ENCODE measurements at places on chromosomes 1 and 21.

GRCh38 chr1:154791292-154792166 lies 78.6 kb downstream of the KCNN3 start:
- H3K27me3 ChIP-seq = no peaks in the 10 kb centered on the region
- H3K36me3 ChIP-seq = no peaks in the 10 kb centered on the region
- H3K4me1 ChIP-seq = peaks cover 4% of the 10 kb centered on the region
- no peak overlapping the region for H3K4me3 ChIP-seq

- no peaks in the 10 kb centered on the region for H3K36me3 ChIP-seq
- no peak overlapping the region for H3K4me3 ChIP-seq
- no peaks in the 10 kb centered on the region for H3K4me1 ChIP-seq
Observed at GRCh38 chr1:104468282-104468681, 718.6 kb downstream of the AMY1C start.

DNA sequence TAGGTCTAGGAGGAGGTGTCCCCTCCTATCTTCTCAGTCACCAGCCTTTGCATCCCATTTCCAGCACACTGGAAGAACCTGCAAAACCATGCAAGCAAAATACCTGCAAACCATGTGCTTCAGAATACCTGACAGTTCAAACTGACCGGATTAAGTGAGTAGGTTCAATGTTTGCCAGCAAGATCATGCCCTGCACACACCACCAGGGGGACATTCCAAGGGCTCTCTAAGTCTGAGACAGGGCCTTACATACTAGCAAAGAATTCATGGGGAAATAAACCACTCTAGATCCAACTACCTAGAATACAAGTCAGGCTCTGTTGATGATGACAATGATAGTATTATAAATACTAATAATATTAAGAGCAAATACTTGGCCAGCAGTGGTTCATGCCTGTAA lies 27.6 kb downstream of the INPP5B start:
- no peak for DNase-seq
- H3K27ac ChIP-seq = no peak overlapping the region
- H3K27me3 ChIP-seq = no peaks in the 10 kb centered on the region
- no peaks in the 10 kb centered on the region for H3K36me3 ChIP-seq
- H3K4me1 ChIP-seq = no peaks in the 10 kb centered on the region

GRCh38 chr1:172931761-172932160 lies 119.0 kb downstream of the TNFSF18 start:
- no peak overlapping the region for H3K27ac ChIP-seq
- no peaks in the 10 kb centered on the region for H3K36me3 ChIP-seq
- no peak overlapping the region for H3K4me3 ChIP-seq
- H3K27me3 ChIP-seq = no peaks in the 10 kb centered on the region
- DNase-seq = no peak

DNA sequence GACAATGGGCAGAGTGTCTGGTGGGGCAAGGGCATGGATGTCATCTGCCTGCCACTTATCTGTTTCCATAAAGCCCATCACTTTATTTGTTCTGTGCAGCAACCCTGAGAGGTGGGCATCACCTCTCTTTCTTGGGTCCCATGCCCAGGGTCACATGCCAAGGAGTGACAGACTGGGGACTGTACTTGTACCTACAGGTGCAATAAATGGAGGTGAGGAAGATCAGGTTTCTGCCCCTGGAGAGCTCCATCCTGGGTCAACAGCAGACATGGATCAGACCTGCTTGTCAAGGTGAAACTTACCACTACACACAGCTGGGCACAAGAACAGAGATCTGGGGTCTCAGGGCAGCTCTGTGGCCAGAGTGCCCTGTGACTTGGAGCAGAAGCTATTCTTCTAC lies 18.4 kb upstream of the PRDM16 start:
- no peaks in the 10 kb centered on the region for H3K27me3 ChIP-seq
- H3K4me3 ChIP-seq = no peak overlapping the region
- no peaks in the 10 kb centered on the region for H3K4me1 ChIP-seq
- H3K36me3 ChIP-seq = no peaks in the 10 kb centered on the region
- H3K27ac ChIP-seq = no peak overlapping the region

GRCh38 chr1:98991127-98992012 lies 13.3 kb downstream of the PLPPR5 start:
- no peak overlapping the region for H3K27ac ChIP-seq
- no peaks in the 10 kb centered on the region for H3K4me1 ChIP-seq
- DNase-seq = no peak
- no peaks in the 10 kb centered on the region for H3K36me3 ChIP-seq
- H3K4me3 ChIP-seq = no peak overlapping the region

DNA sequence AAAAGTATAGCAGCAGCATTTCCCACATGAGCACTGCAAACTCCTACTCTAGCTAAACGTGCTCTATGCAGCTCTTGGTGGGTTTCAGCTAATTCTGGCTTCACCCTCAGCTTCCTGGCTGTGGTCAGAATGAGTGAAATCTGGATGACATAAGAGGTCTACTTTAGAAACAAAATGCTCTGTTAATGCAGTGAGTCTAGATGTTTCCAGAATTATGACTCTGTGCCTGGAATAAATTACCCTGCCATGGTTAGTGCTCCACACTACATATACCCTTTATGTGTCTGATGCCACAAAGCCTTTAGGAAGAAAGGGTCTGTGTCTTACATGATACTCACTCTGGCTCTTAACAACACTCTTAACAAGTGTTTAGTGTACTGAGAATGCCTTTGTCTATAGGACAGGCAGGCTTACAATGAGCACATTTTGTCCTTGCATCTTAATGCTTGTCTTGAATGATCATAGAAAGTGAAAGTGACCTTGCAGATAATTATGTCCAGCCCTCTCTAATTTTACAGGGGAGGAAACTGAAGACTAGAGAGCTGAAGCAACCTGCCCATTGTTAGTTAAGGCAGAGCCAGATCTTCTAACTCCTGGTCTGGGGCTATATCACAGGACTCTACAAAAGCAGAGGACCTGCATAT lies 9.2 kb downstream of the S100A10 start:
- H3K27me3 ChIP-seq = no peaks in the 10 kb centered on the region
- H3K27ac ChIP-seq = no peak overlapping the region
- H3K4me1 ChIP-seq = peaks cover 70% of the 10 kb centered on the region
- no peak overlapping the region for H3K4me3 ChIP-seq
- H3K36me3 ChIP-seq = peaks cover 3% of the 10 kb centered on the region

GRCh38 chr1:228996281-228996680 lies 261.0 kb downstream of the RHOU start:
- no peaks in the 10 kb centered on the region for H3K27me3 ChIP-seq
- DNase-seq = peak; percentile 81
- no peak overlapping the region for H3K4me3 ChIP-seq
- H3K27ac ChIP-seq = no peak overlapping the region
- no peaks in the 10 kb centered on the region for H3K4me1 ChIP-seq

DNA sequence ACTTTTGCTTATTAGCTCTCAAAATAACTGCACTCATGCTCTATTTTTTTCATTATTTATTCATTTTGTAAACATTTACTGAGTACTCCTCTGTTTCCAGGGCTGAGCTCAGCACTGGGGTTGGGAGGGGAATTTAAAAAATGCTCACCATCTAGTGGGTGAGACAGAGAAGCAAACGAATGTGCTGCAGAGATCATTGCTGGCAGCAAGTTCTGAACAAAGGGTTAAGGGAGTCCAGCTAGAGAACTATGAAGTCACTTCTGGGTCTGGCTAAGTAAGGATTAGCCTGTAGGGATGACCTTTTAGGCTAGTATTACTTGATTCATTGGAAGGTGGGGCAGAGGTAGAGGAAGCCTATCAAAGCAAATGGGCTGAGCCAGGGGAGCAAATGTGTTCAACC lies 99.1 kb upstream of the ZNF644 start:
- no peaks in the 10 kb centered on the region for H3K36me3 ChIP-seq
- H3K27me3 ChIP-seq = no peaks in the 10 kb centered on the region
- H3K27ac ChIP-seq = no peak overlapping the region

GRCh38 chr1:81950037-81950436 lies 149.3 kb downstream of the ADGRL2 start:
- H3K4me1 ChIP-seq = peaks cover 7% of the 10 kb centered on the region
- H3K27ac ChIP-seq = no peak overlapping the region
- H3K4me3 ChIP-seq = no peak overlapping the region
- no peaks in the 10 kb centered on the region for H3K36me3 ChIP-seq

DNA sequence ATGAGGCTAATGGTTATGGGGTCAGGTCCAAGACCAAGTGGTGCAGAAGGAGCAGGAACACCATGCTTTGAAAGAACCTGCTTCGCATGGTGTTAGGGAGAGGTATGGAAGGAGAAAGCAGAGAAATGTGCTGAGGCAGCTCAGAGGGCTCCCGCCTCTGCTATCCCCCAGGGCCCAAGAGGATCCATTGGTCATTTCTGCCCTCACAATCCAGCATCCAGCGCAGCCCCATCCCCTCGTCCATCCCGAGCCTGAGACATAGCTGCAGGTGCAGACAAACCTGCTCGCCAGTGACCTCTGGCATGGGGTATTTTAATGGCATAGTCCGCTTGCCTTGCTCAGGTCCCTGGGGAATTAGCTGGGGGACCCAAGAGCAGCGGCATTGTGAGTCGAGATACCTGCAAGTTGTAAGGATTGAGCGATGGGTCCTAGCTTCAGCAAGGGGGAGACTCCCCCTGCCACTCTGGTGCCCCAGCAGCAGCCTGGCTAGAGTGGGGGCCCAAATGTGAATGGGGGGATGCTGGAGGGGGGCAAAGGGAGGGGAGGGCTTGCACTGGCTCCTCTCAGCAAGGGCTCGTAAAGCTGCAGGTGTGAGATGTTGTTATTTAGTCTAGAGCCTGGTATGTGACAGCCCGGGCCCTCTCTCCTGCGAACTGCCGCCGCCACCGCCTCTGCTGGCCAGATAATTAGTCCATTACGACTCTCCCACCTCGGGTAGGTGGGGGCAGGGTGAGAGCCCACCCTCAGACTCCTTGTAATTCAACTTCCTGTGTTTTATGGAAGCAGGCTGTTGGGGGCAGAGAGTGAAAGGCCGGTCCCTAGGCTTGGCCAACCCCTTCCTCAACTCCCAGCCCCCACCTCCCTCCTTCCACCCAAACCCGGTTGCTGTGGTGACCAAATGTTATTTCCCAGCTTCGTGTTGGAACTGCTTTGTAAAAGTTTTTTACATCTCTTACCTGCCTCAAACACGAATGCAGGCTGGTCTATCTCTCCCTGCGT lies 118.8 kb downstream of the RNF220 start:
- H3K27ac ChIP-seq = no peak overlapping the region
- peak overlapping the region; percentile 15 for H3K4me3 ChIP-seq
- DNase-seq = no peak
- no peaks in the 10 kb centered on the region for H3K36me3 ChIP-seq

- H3K27me3 ChIP-seq = no peaks in the 10 kb centered on the region
- H3K4me3 ChIP-seq = no peak overlapping the region
- no peak overlapping the region for H3K27ac ChIP-seq
- H3K36me3 ChIP-seq = no peaks in the 10 kb centered on the region
- H3K4me1 ChIP-seq = no peaks in the 10 kb centered on the region
Observed at GRCh38 chr1:169326956-169327268, 40.7 kb downstream of the NME7 start.

DNA sequence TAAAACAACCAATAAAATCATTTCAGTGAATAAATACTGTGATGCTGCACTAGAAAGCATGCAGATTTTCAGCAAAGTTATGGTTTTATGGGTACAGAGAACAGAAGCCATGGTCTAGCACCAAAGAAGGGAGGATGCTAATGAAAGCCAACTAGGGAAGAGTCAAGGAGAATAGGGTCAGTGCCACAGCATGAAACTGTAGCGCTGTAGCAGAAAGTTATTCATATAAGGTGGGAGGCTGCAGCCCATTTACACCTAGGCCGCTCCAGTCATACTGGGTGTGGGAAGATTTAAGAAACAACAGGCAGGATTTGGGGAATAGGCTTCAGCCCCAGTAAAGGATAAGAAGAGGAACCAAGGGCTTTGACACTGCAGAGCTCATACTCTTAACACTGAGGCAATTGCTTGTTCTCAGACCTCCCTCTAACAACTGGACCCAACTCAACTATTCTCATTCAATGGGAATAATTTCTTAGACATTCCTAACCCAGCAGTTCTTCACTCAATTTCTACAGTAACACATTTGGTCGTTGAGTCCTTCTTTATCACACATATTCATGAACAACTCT lies 4.4 kb downstream of the IFI16 start:
- DNase-seq = no peak
- peak overlapping the region; percentile 85 for H3K27ac ChIP-seq
- H3K27me3 ChIP-seq = no peaks in the 10 kb centered on the region
- peaks cover 80% of the 10 kb centered on the region for H3K4me1 ChIP-seq
- H3K36me3 ChIP-seq = no peaks in the 10 kb centered on the region

DNA sequence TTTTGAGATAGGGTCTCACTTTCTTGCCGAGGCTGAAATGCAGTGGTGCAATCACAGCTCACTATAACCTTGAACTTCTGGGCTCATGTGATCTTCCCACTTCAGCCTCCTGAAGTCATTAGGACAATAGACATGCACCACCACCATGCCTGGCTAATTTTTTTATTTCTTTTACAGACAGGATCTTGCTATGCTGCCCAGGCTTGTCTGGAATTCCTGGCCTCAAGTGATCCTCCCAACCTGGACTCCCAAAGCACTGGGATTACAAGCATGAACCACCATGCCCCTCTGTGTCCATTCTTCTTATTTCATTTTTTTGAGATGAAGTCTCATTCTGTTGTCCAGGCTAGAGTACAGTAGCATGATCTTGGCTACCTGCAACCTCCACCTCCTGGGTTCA lies 12.0 kb upstream of the KLHL20 start:
- H3K36me3 ChIP-seq = no peaks in the 10 kb centered on the region
- DNase-seq = no peak
- H3K4me1 ChIP-seq = no peaks in the 10 kb centered on the region
- no peak overlapping the region for H3K27ac ChIP-seq
- H3K27me3 ChIP-seq = no peaks in the 10 kb centered on the region

DNA sequence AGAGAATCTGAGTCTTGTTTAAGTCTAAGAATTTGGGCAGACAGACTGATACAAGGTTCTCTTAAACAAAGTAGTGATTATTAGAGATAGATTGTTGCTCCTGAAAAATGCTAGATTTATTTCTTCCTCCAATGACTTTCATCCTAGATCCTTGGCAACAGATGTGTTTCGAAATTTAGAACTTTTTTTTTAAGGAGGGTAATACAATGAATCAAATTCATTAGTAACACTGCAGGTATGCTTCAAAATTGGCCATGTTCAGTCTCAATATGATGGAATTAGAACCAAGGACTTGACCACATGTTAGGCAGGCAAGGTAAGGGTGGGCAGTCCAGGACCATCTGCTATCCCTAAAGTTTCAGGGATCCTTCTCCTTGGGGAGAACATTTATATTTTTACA lies 4.5 kb upstream of the LCE1F start:
- no peaks in the 10 kb centered on the region for H3K36me3 ChIP-seq
- no peak for DNase-seq
- H3K27me3 ChIP-seq = no peaks in the 10 kb centered on the region
- H3K4me3 ChIP-seq = no peak overlapping the region

- H3K36me3 ChIP-seq = peaks cover 4% of the 10 kb centered on the region
- no peak for DNase-seq
- H3K27ac ChIP-seq = peak overlapping the region; percentile 96
- no peaks in the 10 kb centered on the region for H3K27me3 ChIP-seq
Observed at GRCh38 chr21:46229133-46229922, 754 bp upstream of the LSS start.

Data from vagina (tissue), 2 donors.